Activated T-cell treated with anti-CD3 and anti-CD28 coated beads, Interleukin-2, amount 50 U/mL, for 1 hour (primary cell): ENCODE measurements at places on chromosomes 16 and 17.

DNA sequence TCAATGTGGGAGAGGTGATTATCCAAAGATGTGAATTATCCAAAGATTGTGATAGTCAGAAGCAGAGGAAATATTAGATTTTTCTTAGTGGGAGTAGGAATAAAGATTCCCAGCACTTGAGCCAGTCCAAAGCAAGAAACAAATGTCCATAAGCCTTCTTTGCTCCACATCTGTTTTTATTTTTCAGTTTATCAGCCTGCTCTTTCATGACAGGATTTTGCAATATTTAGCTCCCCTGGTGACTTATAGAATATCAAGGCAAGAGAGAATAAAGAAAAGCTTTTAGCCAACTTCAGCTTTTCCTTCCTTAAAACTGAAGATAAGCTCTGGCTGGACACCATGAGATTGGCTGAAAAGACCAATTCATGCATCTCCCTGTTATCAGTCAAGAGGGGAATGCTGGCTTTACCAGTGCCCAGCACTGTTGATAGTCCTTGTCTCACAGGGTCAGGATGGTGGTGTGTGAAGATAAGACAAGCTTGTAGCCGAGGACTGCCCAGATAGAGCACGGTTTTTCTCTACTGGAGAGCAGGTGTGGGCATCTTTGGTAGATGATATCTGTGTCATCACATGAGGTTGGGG is 706.5 kb downstream of the KCNJ2 start:
- no peak for DNase-seq

GRCh38 chr16:13913374-13914292 is 6.3 kb upstream of the ERCC4 start:
- DNase-seq, result no peak

DNA sequence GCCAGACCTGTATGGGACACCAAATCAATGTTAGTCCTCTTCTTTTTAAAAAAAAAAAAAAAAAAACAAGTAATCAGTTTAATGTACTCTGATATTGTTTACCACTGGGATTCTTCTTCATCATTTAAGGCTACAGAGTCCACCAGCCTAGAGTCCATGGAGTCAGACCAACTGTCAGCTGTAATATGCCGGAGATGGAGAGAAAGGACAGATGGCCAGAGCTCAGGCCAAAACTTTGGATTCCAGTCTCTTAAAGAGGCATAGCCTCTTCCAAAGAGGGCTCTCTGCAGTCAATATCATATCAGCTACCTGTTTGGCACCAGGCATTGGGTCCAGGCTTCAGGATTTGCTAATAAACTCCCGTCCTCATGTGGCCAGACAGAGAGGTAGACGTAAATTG is 469.6 kb upstream of the HSBP1 start:
- no peak for DNase-seq

- DNase-seq, result no peak
Observed at GRCh38 chr17:57677301-57677700, 67.8 kb downstream of the CCDC182 start.

DNA sequence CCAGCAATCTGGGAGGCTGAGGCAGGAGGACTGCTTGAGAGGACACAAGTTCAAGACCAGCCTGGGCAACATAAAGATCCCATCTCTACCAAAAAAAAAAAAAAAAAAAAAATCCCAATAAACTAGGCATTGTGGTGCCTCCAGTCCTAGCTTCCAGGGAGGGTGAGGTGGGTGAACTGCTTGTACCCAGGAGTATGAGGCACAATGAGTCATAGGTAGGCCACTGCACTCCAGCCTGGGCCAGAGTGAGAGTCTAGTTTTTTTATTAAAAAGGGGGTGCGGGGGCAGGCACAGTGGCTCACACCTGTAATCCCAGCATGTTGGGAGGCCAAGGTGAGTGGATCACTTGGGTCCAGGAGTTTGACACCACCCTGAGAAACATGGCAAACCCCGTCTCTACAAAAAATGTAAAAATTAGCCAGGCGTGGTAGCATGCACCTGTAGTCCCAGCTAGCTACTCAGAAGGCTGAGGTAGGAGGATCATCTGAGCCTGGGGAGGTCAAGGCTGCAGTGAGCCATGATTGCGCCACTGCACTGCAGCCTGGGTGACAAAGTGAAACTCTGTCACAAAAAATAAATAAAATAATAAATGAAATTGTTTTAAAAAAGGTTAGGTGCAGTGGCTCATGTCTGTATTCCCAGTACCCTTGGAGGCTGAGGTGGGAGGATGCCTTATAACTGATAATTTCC is 7.8 kb upstream of the CHST6 start:
- DNase-seq, result no peak
